ENCODE measurements at places on chromosomes 7 and 10.

- no peak for DNase-seq
Observed at GRCh38 chr7:47092336-47092735, 489.6 kb downstream of the TNS3 start.

- DNase-seq: no peak
Observed at GRCh38 chr10:29929006-29929405, 130.4 kb downstream of the JCAD start.

GRCh38 chr7:39592586-39592985, 26.4 kb downstream of the YAE1 start:
- DNase-seq: no peak

DNA sequence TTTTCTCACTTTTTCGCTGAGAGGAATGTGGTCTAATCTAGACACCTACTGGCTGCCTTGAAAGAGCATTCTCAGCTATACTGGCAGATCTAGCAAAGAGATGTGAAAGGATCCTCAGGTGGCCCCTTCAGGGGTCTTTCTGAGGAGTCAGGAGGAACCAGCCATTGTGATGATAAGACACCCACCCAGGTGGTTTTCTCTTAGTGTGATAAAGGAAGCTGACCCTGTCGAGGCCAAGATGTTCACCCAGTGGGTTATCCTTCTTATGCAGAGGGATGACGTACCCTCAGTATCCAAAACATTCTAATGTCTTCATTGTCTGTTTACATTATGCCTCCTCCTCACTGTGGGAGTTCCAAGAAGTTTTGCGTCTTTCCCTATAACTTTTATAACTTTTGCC, 98.3 kb upstream of the LRGUK start:
- no peak for DNase-seq

GRCh38 chr7:75756991-75757676, 14.9 kb downstream of the CCL26 start:
- DNase-seq: no peak

DNA sequence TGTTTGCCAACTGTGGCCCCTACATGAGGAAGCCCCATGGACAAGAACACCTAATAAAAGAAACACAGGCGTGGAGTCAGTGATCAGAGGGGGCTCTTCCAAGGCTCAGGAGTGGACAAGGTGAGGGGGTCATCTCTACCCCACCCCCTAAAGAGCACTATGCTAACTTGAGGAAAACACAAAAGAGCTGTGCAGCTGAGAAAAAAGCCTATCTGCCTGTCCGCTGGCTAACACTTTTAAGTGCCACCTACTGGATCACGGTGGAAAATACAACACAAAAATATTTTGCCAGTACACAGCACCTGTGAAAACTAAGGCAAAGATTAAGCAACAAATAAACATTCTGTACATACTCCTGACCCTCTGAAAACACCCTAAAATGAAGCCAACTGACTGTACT, 53.1 kb upstream of the COBL start:
- DNase-seq: no peak

- DNase-seq: no peak
Observed at GRCh38 chr7:110841840-110842545, 248.9 kb upstream of the LRRN3 start.

DNA sequence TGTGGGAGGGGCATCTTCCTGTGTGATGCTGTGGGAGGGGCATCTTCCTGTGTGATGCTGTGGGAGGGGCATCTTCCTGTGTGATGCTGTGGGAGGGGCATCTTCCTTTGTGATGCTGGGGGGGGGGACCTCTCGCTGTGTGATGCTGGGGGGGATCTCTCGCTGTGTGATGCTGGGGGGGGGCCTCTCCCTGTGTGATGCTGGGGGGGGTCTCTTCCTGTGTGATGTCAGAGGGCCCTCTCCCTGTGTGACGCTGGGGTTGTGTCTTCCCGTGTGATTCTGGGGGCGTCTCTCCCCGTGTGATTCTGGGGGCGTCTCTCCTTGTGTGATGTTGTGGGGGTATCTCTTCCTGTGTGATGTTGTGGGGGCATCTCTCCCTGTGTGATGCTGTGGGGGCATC, 27.9 kb upstream of the DPYSL4 start:
- DNase-seq: no peak

DNA sequence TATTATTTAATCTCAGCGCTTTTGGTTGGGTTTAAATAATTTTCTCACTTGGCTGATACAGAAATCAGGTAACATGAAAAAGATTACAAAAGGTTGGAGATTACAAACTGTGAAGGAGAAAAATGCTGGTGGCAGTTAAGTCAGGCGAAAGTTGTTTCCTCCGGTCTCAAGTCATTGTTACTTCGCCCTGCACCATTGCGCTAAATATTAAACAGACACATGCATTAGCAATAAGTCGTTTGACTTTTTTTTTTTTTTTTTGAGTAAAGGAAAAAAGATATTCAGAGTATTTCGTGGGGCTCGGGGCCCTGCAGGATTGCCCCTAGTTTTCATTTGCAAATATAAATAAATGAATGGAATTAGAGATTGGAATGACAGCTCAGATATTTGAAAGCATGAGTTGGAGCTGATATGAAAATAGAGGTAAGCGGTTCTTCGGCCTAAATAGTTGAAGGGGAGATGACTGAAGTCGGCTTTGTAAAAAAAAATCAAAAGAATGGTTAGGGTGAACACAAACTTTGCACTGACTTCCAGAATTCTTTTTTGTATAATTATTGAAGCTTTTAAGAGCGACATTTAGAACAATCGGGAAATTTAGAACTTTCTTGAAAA, 914 bp downstream of the SDHAF3 start:
- DNase-seq: no peak

DNA sequence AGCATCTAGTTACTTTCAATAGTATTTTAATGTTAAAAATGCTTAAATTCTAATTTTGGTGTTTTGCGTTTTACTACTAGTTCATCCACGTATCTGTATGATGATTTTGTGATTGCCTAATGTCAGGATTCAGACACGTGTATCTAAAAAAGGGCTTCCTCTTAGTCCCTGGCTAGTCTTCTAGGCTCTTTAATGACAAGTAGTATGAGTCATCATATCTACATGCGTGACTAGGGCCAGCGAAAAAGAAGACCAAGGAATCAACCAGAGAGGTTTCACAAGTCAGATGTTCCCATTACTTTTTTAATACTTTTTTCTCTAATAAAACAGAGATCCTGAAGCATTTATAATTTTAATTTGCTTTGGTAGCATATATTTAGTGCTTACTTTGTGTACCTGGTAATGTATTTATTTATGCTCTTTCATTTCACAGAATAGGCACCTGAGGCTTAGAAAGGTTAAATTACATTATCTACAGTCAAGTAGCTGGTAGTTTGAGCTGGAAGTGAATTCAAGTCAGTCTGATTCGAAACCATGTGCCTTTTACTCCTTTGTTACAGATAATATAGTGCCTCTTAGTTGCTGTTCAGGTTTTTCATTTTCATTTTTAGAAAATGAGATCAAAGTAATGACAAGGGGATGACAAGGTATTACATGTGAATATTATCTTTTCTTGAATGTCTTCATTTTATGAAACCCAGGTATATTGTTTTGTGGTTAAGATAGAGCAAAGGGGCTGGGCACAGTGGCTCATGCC, 140.3 kb downstream of the FOXP2 start:
- no peak for DNase-seq

GRCh38 chr10:101055411-101055810, 6.4 kb upstream of the KAZALD1 start:
- no peak for DNase-seq

- DNase-seq: no peak
Observed at GRCh38 chr10:89242345-89242684, 9.3 kb downstream of the LIPA start.

GRCh38 chr10:72563327-72563932, 62.4 kb downstream of the MICU1 start:
- no peak for DNase-seq

GRCh38 chr7:121563177-121563576, 167.1 kb upstream of the FAM3C start:
- DNase-seq: no peak

- DNase-seq: no peak
Observed at GRCh38 chr10:129114588-129114987, 352.5 kb upstream of the MGMT start.

- no peak for DNase-seq
Observed at GRCh38 chr7:144036302-144036885, 12.4 kb upstream of the OR2A5 start.

- DNase-seq: no peak
Observed at GRCh38 chr10:62071846-62072281, 170.4 kb downstream of the ARID5B start.

- no peak for DNase-seq
Observed at GRCh38 chr10:132845780-132846595, 60.0 kb upstream of the NKX6-2 start.

GRCh38 chr10:59375990-59376389, 13.6 kb upstream of the FAM13C start:
- DNase-seq: no peak

GRCh38 chr10:19853831-19854230, 37.6 kb downstream of the PLXDC2 start:
- no peak for DNase-seq

All from right hindlimb (tissue), 1 donor.